Karpas-422 (cell line): ENCODE measurements at places on chromosomes 2 and 18. TPM values are rescaled to one million over a fixed set of nuclear protein-coding genes. Genes with fewer than 3 reads are reported as not detected.

DNA sequence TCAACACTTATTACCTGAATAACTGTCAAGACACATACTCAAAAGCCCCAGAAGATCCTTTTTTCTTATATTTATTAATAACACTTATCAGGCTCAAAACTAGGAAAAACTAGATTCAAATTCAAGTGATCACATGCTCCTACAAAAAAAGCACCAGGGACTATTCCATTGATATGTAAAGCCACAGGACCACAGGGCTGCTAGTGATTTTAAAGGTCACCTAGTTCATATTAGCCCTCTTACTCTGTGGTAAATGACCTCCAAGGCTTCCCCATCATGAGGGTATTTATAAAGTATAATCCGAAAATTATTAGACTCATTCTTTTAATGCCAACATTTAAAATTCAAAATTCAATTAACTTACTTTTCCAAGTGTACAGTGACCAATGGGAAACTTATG lies 52.5 kb downstream of the LRPPRC start:
- no peak for DNase-seq
- peaks cover 35% of the 10 kb centered on the region for H3K4me1 ChIP-seq
- no peaks in the 10 kb centered on the region for H3K27me3 ChIP-seq

GRCh38 chr2:48560546-48561209 lies 30.7 kb downstream of the STON1 start:
- no peaks in the 10 kb centered on the region for H3K27me3 ChIP-seq
- no peak overlapping the region for H3K27ac ChIP-seq
- no peak for DNase-seq
- H3K36me3 ChIP-seq: no peaks in the 10 kb centered on the region

- H3K4me1 ChIP-seq: no peaks in the 10 kb centered on the region
- no peaks in the 10 kb centered on the region for H3K27me3 ChIP-seq
- no peaks in the 10 kb centered on the region for H3K36me3 ChIP-seq
- DNase-seq: no peak
- no peak overlapping the region for H3K27ac ChIP-seq
These were observed 76.4 kb downstream of the ZSWIM2 start for GRCh38 chr2:186772579-186772978.

DNA sequence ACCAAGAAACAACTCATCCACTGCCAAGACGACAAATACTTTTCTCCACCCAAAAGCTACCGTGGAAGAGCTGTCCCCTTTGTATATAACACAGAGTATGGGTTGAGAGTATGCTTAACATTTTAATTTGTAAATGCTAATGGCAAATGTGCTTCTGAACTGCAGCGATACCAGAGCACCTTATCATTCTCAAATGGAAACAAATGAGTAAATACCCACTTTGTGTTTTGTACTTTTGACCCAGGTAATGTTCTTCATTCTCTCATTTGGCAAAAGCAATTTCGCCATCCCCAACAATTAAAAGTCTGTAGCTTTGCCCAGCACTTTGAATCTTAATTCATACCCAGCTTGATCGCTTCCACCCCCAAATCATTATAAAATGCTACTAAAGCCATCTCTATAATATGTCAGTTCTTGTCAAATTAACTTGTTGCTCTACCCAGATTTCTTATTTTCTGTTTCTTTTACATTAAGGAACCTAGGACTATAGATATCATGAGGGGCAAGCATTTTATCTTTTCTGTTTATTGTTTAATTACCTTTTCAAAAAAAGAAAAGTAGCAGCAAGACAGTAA lies 6.2 kb upstream of the POU3F3 start:
- H3K27ac ChIP-seq: no peak overlapping the region
- DNase-seq: no peak
- H3K4me3 ChIP-seq: no peak overlapping the region
- no peaks in the 10 kb centered on the region for H3K27me3 ChIP-seq
- no peaks in the 10 kb centered on the region for H3K4me1 ChIP-seq
- no peaks in the 10 kb centered on the region for H3K36me3 ChIP-seq

DNA sequence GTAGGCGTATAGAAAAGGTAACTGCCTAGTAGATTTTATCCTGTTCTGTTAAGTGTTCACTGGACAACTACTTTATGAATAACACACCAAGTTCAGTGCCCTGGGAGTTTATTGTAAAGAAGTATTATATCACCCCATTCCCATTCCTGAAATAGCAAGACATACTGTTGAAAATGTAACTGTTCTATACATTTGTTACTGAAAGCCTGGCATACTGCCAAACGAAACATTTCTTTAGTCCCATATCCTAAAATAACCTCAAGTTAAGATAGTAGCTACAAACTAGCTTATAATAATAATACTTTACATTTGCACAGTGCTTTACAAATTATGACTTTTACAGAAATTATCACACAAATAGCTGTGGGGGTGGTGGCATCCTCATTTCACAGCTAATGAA lies 25.1 kb downstream of the SPDYA start:
- peaks cover 7% of the 10 kb centered on the region for H3K4me1 ChIP-seq
- peaks cover 7% of the 10 kb centered on the region; the same call in 1 of the 2 replicates for H3K36me3 ChIP-seq
- no peak overlapping the region for H3K27ac ChIP-seq
- DNase-seq: no peak
- no peaks in the 10 kb centered on the region for H3K27me3 ChIP-seq
- no peak overlapping the region for H3K4me3 ChIP-seq

DNA sequence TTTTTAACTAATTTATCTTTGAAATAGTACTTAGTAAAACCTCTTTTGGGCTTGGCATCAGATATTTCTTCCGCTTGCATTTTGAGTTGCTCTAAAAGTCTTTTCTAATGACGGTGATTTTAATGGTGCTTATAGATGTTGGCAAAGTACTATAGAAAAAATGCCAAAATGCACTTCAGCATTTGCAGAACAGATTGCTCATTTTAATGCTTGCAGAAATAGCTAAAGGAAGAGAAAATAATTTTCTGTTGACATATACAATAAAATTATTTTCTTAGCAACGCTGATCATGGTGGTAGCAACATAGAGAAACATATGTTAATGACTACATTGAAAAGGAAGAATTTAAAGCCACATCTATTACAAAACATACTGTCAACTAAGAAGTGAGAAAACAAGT lies 170.7 kb downstream of the STK39 start:
- H3K4me3 ChIP-seq: no peak overlapping the region
- peaks cover 10% of the 10 kb centered on the region; the same call in 1 of the 2 replicates for H3K36me3 ChIP-seq
- no peaks in the 10 kb centered on the region for H3K4me1 ChIP-seq
- no peak overlapping the region for H3K27ac ChIP-seq
- no peaks in the 10 kb centered on the region for H3K27me3 ChIP-seq

DNA sequence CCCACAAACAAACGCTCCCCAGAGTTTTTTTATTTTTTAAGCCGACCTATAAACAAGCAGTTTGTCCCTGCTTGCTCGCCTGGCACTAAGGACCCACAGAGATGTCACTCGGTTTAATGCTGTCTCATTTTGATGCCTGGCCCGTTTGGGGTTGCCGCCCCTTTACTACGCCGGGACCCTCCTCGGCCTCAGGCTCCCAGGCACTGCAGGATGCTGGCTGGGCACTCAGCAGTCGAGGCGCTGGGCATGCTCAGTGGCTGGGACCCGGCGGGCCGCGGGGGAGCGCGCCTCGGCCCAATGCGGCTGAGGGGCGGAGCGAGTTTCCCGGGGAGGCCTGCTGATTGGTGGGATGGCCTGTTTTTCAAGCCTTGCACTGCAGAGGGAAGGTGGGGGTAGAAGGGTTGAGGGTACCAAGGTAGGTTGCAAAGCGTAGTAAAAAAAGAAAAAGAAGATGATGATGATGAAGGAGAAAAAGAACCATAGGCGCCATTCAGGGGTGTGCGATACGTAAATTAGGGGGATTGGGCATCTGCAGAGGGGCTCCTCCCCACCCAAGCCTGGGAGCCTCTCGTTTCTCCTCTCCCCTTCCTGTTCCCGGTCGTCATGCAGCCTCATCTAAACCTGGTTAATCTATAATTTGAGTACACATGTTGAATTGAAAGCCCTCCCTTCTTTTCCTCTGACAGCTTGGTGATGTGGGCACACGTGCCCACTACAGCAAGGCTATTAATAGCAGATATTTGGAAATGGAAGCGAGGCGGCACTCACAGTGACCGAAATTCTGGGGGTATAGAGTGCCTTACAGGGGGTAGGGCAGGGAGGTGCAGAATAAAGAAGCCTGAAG lies 1.5 kb upstream of the IRS1 start:
- peak; percentile 97 for DNase-seq
- no peaks in the 10 kb centered on the region for H3K27me3 ChIP-seq
- H3K4me1 ChIP-seq: peaks cover 34% of the 10 kb centered on the region

GRCh38 chr2:161981679-161982250 lies 92.2 kb downstream of the DPP4 start:
- H3K36me3 ChIP-seq: no peaks in the 10 kb centered on the region
- no peak overlapping the region for H3K27ac ChIP-seq
- H3K4me3 ChIP-seq: no peak overlapping the region
- no peaks in the 10 kb centered on the region for H3K27me3 ChIP-seq
- no peak for DNase-seq

DNA sequence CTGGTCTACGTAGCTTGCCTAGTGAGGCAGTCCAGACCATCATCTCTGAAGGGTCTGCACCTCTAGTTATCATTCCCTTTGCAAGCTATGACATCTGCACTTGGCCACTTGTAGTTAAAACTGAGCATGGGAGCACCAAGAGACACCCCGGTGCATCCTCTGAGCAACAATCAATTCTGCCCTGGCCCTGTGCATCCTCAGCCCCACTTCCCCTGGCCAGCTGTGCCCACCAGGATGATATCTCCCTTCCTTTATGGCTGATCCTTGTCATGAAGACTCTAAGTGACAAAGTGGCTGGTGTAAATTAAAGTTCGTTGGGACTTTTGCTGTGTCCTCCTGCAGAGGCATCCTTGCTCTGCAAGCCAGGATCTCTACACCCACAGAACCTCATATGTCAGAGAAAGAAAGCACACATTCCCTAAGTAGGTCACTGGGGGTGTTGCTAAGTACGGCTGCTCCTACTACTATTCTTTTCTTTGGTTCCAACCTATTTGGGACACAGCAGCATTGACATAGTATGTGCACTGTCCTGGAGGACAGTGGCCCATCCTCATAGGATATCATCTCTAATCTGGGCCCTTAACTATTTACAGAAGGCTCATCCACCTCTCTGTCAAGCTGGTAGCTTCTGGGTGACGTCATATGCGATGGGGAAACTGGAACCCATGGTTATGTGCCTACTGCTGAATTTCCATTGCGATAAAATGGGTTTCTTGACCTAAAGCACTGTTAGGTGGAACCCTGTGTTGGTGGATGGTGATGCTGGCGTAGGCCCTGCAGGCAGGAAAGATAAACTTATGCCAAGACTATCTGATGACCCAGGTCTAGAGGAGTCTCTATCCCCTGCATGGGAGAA lies 384.3 kb upstream of the ID2 start:
- H3K4me3 ChIP-seq: no peak overlapping the region
- no peaks in the 10 kb centered on the region for H3K27me3 ChIP-seq
- no peak overlapping the region for H3K27ac ChIP-seq
- peaks cover 25% of the 10 kb centered on the region for H3K4me1 ChIP-seq

- no peaks in the 10 kb centered on the region for H3K36me3 ChIP-seq
- no peaks in the 10 kb centered on the region for H3K27me3 ChIP-seq
- no peak overlapping the region for H3K27ac ChIP-seq
- H3K4me3 ChIP-seq: no peak overlapping the region
These were observed 212.6 kb downstream of the EN1 start for GRCh38 chr2:118634876-118635275.

GRCh38 chr2:40466935-40467572 lies 15.2 kb upstream of the SLC8A1 start:
- no peaks in the 10 kb centered on the region for H3K4me1 ChIP-seq
- no peak overlapping the region for H3K4me3 ChIP-seq
- no peaks in the 10 kb centered on the region for H3K27me3 ChIP-seq
- no peak overlapping the region for H3K27ac ChIP-seq

GRCh38 chr2:201572846-201573508 lies 70.3 kb downstream of the TMEM237 start:
- H3K4me3 ChIP-seq: no peak overlapping the region
- no peak for DNase-seq
- no peak overlapping the region for H3K27ac ChIP-seq
- peaks cover 11% of the 10 kb centered on the region for H3K4me1 ChIP-seq
- H3K27me3 ChIP-seq: peaks cover 2% of the 10 kb centered on the region; the same call in 1 of the 2 replicates
- no peaks in the 10 kb centered on the region for H3K36me3 ChIP-seq

DNA sequence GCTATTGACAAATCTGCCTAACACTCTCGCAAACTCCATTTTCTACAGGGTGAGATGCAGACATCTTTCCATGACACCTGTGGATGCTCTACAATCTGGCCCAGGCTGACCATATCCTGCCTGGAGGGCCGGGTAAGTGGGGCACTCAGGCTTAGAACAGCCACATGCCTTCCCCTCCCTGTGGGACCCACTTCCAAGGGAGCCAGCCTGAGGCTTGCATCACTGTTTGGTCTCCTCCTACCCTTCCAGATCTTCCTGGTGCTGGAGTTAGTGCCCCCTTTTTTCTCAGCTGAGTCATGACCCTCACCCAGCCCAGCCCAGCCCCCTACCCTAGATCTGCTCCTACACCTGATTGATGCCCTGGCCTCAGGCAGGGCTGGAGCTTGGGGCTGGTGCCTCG lies 150.2 kb upstream of the MSH6 start:
- H3K36me3 ChIP-seq: no peaks in the 10 kb centered on the region
- H3K4me1 ChIP-seq: no peaks in the 10 kb centered on the region
- no peak overlapping the region for H3K27ac ChIP-seq
- H3K27me3 ChIP-seq: no peaks in the 10 kb centered on the region
- DNase-seq: no peak
- H3K4me3 ChIP-seq: no peak overlapping the region

DNA sequence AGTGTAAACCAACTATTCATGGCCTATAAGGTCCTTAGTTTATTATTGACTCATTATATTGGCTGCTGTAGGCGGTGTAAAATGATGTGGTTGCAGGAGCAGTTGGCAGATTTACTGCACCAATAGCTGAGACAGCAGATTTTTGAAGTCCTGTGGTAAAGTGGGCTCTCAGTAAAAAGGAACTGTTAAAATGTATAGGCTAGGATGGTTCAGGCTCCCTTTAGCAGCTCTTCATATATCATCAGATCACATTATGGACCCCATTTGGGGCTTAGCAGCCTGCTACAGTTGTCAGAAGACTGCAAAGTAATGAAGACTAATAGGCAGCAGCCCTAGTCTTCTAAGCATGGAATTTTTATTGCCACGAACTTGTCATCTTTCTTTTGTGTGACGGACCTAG lies 27.8 kb downstream of the MTX2 start:
- peaks cover 17% of the 10 kb centered on the region for H3K4me1 ChIP-seq
- no peak overlapping the region for H3K4me3 ChIP-seq
- DNase-seq: no peak
- H3K36me3 ChIP-seq: peaks cover 24% of the 10 kb centered on the region; the same call in 1 of the 2 replicates
- no peak overlapping the region for H3K27ac ChIP-seq
- H3K27me3 ChIP-seq: no peaks in the 10 kb centered on the region

GRCh38 chr2:119384971-119385370 lies 18.2 kb downstream of the DBI start:
- H3K36me3 ChIP-seq: no peaks in the 10 kb centered on the region
- no peak overlapping the region for H3K4me3 ChIP-seq
- DNase-seq: no peak
- H3K27me3 ChIP-seq: no peaks in the 10 kb centered on the region
- H3K27ac ChIP-seq: no peak overlapping the region

The SP5 gene
- total RNA-seq: not detected in 2 replicates

The BMP10 gene
- not detected in 2 replicates for total RNA-seq

The SPC25 gene
- 5.4 and 17.5 TPM in 2 replicates for total RNA-seq

The FSHR gene
- not detected in 2 replicates for total RNA-seq

The PLCD4 gene
- 0.43 TPM in 1 of 2 replicates, not detected in the other for total RNA-seq

The SDC1 gene
- 11.5 and 25.1 TPM in 2 replicates for total RNA-seq

The EVA1A gene
- total RNA-seq: not detected in 2 replicates

The SIX2 gene
- not detected in 2 replicates for total RNA-seq

The MC4R gene
- not detected in 2 replicates for total RNA-seq
